ENCODE measurements at places on chromosomes 7 and 10.

DNA sequence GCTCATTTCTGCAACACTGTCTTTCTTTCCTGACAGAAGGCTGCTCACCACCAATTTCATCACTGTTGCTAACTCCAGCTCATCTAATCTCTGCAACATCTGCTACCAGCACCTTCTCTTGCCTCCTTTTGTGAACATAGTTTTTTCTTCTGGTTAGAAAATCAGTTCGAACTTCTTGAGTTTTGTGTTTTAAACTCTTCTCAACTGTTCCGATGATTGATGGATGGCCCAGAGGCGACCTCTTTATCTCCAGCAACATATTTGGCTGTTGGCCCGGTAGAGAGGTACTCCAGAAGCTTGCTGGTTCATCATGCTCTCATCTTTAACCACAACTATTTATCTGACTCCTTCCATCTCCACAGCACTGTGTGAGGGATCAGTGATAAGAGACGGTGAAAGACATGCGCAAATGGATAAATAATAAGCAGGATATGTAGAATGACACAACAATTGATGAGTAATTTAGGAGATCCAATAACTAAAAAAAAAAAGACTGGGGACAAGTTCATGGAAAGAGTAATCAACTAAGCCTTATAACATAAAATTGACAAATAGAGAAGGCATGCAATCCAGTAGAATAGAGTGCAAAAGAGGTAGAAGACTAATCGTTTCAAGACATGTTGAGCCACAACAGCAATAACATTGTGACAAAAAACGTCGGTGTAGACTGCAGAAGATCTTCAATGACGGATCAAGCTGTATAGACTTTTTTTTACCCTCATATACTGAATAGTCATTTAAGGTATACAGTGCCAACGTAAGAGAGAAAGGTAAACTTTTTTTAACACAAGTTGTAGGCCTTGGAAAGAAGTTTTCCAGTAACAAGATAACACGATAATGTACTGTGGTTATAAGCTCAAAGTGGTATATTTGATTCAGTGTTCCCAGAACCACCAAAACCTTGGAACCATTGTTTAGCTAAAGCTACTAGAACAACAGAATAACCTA is 152.2 kb downstream of the CRPPA start:
- DNase-seq, result peak; percentile 12

- no peak for DNase-seq
These were observed at the start of gene SHOC2 for GRCh38 chr10:110919349-110919931. TSS of gene SHOC2 (plus strand) at chr10:110919604. CDS start at chr10:110964359, 44,755 bp downstream.

- DNase-seq, result peak; percentile 51
These were observed 37.2 kb downstream of the PIK3AP1 start for GRCh38 chr10:96683065-96683464.

GRCh38 chr10:4650582-4650981 is 175.4 kb upstream of the AKR1E2 start:
- DNase-seq, result no peak

GRCh38 chr7:14270099-14270498 is 280.6 kb upstream of the ETV1 start:
- no peak for DNase-seq

DNA sequence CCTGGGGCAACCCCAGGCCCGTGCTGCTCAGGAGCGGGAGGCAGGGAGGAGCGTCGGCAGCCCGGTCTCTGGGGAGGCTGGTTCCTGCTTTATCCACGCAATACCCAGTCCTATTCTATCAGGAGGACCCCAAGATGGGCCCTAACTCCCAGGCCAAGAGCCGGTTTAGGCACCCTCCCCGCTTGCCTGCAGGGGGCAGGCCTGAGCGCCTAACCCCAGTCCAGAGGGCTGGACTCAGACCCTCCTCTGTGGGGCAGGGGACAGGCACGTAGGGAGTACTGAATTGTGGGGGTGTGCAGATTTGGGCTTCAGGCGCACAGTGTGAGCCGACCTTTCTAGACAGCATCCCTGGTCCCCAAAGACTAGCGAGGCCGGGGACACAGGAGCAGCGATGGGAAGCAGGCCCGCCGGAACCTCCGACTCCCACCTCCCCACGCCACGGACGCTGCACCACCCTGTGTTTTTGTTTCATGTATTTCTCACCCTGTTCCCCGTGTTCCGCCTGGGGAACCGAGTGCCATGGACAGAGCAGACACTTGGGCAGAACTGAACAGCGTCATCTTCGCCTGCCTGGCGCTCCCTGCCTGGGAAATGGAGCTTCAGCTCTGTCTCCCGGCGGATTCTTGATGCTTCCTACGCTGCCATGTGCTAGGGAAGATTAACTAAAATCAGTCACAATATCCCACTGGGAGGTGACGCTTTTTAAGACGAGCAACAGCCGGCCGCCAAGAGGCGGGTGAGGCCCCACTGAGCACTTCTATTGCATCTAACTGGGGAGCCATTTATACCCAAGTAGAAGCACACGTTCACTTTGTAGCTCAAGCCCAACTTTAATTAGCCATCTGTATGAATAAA is 5.3 kb downstream of the NUDT1 start:
- DNase-seq, result no peak

GRCh38 chr10:18368273-18368672 is 228.0 kb downstream of the CACNB2 start:
- no peak for DNase-seq

DNA sequence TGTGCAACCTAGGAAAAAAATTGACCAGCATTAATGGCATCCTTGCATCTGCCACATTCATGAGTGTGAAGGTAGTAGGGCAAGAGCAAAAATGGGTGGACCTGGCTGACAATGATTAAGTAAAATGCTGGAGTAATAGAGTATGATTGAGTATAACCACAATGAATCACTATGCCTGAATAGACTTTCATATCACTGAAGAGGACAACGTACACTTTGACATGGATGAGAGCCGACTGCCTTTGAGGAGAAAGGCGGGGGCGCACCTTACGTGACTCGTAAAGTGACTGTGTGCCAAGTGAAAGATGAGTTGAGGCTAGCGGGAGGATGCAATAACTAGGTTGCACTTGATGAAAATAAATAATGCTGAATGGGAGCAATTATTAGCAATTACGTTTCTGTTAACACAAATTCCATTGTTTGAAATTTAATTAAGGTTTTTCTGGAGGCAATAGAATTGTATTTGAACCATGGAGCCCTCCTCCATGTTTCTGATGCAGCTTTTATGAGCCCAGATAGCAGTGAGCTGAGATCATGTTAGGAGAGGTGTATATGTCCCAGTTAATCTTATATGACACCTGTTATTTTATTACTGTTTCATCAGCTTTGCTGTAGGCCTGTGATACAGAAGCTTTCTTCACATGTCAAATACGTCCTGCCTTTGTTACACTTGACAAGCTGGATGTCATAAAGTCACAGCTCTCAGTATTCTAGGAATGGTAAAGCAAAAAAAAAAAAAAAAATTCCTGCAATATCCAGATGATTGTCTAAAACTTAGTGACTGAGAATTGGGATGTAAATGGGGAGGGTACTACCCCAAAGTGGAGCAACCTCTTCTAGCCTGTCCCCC is 596.5 kb downstream of the NXPH1 start:
- no peak for DNase-seq

DNA sequence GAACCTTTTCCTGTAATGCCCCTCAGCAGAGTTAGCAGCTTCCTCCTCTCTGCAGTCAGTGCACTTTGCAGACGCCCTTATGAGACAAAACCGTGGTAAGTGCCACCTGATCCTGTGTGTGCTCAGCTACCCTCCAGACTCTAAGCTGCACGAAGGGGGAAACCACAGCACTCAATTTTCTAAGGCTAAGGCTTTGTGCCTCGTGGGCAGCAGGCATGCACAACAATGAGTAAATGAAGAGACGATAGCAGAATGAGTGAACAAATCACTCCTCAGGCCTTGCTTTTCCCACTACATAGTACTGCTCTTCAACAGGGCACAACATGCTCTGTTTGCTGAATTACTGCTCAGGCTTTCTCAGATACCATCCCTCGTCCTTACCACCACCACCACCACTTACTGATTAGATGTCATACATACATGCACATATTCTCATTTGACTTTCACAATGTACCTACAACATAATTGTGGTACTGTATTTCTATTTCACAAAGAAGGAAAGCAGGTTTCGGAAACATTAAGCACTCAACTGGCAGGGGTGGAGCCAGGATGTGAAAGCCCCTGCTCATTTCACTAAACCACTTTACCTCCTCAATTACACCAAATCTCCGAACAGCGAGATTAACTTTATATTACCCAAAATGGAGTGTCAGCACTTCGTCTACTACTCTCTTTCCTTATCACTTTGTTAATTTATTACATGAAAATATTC is 85.4 kb downstream of the ICA1 start:
- DNase-seq, result no peak

GRCh38 chr7:48140001-48140681 is 31.1 kb upstream of the ABCA13 start:
- no peak for DNase-seq

- no peak for DNase-seq
These were observed 38.2 kb upstream of the PFKFB3 start for GRCh38 chr10:6164271-6165095.

DNA sequence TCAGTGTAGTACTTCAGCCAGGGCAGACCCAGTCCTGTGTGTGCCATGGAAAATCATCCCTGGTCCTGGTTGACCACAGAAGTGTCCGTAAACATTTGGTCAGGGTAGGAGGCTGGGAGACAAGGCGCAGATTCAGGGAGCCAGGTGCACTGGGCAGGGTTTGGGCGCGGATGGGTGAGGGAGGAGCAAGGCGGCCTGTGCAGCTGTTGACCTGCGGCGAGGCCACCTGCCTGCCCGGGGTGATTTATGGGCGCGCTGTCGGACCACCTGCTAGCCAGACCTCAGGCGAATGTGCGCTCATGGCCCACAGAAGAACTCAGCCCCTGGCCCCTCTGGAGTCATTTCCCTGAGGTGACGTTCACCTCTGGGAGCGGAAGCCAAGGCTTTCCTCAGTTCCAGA is 6.6 kb downstream of the SFRP5 start:
- no peak for DNase-seq

GRCh38 chr10:74823791-74824183 is 2.6 kb upstream of the KAT6B start:
- no peak for DNase-seq

GRCh38 chr7:140451716-140452115 is 27.6 kb downstream of the MKRN1 start:
- no peak for DNase-seq

DNA sequence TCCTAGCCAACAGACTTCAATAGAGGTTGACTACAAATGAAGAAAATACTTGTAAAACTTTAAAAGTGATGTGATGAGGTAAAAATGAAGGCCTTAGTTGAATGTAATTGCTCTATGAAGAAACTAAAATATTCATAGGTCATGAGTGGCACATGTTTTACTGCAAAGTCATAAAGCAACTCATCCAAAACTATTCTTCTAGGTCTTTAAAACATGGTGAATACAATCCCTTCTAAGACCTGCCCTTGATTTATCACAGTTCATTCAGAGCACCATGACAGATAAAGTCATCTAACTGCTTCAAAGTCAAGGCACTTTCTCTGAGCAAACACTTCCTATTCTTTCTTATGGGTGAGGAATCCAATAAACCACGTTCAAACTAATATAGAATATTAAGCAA is 713.5 kb downstream of the SORCS1 start:
- no peak for DNase-seq

GRCh38 chr10:113680190-113681111 is 739 bp downstream of the CASP7 start:
- DNase-seq, result no peak

DNA sequence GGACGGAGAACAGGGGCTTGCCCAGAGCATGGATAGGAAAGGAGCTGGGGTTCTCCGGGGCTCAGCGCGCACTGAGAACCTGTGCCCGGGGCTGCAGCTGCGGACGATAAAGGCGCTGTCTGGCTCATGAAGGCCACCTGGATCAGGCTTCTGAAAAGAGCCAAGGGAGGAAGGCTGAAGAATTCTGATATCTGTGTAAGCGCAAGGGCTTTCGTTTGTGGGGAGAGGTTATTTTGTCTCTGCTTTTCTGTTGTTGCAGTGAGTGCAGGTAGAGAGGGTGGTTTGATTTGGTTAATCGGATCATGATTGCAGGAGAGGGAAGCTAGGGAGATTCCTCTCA is 250.5 kb downstream of the NSUN6 start:
- DNase-seq, result no peak

DNA sequence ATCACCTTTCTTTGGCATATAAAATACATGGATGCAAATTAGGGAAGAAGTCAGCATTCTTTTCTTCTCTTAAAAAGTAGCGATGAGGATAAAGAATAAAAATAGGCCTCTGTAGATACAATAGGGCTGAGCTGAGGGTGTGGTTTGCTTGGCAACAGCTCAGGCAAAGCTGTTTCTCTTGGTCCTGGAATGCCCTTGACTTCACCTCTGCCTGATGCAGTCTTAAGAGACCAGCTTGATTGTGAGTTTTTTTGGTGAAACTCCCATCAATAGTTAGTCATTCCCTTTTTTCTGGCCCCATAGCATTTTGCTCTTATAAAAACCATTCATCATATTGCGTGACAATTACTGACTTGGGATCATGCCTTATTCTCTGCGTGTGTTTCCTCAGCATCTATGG is 42.1 kb upstream of the MKLN1 start:
- DNase-seq, result no peak

DNA sequence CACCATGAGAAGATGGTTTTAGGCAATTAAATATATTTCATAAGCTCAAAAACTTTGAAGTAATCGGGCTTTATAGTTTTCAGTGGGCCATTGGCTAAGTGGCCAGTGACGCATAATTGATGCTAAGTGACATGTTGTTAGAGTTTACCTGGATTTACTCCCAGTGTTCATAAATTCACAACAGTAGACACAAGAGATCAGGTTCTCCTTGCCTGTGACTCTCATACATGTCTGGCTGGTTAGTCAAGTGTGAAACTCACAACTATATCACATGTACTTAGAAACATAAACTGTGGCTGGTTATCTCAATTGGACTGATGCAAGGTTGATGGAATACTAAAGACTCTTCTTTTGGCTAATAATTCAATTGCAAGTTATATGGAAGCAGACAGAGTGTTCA is 26.2 kb downstream of the ASB15 start:
- DNase-seq, result no peak

- no peak for DNase-seq
These were observed 579 bp downstream of the IDI1 start for GRCh38 chr10:1048349-1048731.

GRCh38 chr7:141490474-141490873 is 60.7 kb upstream of the AGK start:
- no peak for DNase-seq

DNA sequence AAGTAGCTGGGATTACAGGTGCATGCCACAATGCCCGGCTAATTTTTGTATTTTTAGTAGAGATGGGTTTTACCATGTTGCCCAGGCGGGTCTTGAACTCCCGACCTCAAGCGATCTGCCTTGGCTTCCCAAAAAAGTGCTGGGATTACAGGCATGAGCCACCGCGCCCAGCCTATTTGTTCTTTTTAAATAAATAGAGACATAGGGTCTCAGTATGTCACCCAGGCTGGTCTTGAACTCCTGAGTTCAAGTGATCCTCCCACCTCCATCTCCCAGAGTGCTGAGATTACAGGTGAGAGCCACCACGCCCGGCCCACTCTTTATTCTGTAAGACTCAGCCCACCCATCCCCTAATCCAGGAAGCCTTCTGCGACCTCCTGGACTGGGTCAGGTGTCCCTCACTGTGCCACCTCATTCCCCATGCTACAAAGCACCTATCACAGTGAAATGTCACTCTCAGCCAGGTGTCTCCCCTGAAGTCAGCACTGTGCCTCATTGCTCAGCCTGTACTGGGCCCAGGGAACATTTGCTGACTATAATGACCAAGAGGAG is 2.8 kb downstream of the TMEM120A start:
- no peak for DNase-seq
